Adipocyte (in vitro differentiated cells): ENCODE measurements at places on chromosomes 4 and X.

GRCh38 chr4:168188754-168189153 is 96.4 kb downstream of the ANXA10 start:
- DNase-seq: no peak

GRCh38 chr4:150769845-150770244 is 187.9 kb downstream of the MAB21L2 start:
- DNase-seq: no peak

DNA sequence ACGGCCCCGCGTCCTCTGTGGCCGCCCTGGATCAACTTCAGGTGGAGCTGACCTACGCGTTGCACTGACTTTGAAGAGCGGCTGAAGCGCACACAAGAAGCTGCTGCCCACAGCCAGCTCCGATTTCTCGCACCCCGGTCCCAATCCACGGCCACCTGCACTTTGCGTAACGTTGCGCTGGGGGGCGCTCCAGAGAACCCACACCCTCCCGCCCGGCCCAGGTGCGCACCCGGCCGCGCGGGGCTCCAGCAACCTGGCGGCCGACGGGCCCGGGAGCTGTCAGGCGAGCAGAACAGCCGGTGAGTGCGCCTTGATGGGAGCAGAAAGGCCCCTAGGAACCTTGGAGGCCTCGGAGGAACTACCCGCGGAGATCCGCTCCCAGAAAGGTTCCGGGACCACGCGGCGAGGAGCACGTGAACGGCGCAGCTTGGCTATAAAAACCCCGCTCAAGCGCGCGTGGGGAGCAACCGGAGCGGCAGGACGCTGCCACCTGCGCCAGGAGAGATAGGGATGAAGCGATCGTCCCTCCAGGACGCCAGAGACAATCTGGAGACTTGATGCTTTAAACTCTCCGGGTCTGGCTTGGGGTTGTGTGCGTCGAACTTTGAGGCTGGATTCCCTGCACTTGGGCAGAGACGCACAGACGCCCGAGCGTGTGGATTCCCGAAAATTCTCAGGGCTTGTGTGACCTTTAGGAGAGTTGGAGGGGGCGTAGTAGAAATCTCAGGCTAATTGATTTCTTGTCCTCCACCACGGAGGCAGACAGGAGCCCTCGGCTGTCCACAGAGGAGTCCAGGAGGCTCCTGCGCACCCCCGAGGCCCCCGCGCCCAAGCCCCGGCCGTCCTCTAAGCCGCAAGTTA is 591 bp upstream of the NWD2 start:
- DNase-seq: no peak

- DNase-seq: peak; percentile 79
These were observed 24.1 kb downstream of the ZCCHC12 start for GRCh38 chrX:118847676-118848075.

DNA sequence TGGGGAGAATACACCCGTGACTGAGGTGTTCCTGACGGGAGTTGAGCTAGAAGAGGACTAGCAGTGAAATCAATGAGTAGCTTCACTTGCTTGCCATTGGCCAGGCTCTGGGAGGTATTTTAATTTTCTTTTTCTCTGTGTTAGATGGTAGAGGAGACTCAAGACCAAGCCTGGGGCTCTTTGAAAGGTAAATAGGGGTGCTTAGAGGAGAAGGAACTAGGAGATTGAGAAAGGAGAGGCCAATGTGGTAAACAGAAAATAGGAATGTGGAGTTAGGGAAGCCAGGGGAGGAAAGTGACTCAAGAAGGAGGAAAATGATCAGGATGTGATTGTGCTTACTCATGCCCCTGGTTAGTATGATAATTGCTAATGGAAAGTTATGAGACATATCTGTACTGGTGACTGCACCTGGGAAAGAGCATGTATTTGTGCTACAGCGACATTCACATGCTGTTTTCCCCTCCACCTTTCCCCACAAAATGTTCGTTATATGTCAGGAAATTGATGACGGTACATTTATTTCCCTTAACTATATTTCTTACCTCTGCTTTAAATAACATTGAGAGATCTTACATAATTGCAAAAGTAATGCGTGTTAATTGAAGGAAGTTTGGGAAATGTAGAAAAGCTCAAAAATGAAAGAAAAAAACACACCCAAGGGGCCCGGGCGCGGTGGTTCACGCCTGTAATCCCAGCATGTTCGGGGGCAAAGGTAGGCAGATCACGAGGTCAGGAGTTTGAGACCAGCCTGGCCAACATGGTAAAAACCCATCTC is 16.9 kb upstream of the LRBA start:
- DNase-seq: peak; percentile 20

GRCh38 chr4:146382194-146382593 is 139.5 kb downstream of the SLC10A7 start:
- no peak for DNase-seq

DNA sequence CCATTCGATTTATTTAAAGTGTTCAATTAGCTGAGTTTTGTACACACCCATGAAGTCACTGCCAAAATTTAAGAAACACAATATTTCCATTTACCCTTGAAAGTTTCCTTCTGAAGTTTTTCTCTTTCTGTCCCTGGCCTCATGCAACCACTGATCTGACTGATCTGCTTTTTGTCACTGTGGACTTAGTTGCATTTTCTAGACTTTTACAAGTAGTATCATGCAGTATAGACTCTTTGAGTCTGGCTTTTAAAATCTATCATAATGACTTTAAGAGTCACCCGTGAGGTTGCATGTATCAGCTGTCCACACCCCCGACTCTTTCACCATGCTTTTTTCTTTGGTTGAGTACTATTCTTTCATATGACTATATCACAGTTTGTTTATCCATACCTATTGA is 29.0 kb upstream of the PDLIM3 start:
- no peak for DNase-seq
